ENCODE measurements at places on chromosomes 3 and 15.
A peak's percentile ranks its signal among the peaks of the same experiment; 100 is the strongest.

DNA sequence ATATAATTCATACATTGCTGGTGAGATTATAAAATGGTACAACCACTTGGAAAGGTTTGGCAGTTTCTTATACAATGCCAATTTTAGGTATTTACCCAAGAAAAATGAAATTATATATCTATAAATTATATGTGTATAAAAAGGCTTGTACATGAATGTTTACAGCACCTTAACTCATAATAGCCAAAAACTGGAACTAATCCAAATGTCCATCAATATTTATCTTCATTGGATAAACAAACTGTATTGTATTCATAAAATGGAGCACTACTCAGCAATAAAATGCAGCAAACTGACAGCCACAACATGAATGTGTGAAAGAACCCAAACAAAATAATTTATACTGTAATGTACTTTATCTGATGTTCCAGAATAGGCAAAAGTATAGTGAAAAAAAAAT is 33.6 kb upstream of the EIF5A2 start:
- DNase-seq: no peak

DNA sequence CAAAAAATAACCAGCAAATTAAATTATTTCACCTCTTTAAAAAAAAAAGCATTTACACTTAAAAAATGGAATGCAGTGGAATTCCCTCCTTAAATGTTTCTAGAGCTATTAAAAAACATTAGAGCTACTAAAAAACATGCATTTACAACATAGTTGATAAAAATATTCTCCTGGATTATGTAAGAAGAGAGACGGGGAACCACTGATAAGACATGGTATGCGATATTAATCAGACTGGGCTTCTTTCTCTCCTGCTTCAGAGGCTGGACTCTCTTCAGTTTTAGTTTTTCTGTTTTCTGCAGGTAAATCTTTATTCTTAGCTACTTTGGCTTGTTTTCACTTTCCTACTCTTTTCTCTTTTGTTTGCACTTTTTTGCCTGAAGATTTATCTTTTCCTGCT is 40.4 kb upstream of the WDR49 start:
- no peak for DNase-seq

GRCh38 chr15:66786708-66787488 is 84.9 kb downstream of the SMAD6 start:
- no peak for DNase-seq

GRCh38 chr3:62735510-62735909 is 139.7 kb downstream of the CADPS start:
- DNase-seq: no peak

DNA sequence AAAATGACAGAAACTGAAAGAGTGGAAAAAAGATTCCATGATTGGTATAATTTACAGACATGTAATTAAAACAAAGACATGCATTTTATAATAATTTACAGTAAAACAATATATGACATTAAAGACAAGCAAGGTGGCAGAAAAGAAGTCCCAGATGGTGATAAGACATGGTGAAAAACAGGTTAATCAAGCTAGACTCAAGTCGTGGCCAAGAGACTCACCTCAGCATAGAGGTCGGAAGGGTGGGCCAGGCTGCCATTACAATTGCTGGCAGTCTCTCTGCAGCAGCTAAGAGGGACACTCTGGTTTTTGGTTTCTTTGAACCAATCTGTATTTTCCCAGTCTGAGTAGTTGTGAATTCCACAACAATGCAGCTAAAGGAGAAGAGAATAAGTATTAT is 18.4 kb downstream of the TSPAN3 start:
- no peak for DNase-seq

DNA sequence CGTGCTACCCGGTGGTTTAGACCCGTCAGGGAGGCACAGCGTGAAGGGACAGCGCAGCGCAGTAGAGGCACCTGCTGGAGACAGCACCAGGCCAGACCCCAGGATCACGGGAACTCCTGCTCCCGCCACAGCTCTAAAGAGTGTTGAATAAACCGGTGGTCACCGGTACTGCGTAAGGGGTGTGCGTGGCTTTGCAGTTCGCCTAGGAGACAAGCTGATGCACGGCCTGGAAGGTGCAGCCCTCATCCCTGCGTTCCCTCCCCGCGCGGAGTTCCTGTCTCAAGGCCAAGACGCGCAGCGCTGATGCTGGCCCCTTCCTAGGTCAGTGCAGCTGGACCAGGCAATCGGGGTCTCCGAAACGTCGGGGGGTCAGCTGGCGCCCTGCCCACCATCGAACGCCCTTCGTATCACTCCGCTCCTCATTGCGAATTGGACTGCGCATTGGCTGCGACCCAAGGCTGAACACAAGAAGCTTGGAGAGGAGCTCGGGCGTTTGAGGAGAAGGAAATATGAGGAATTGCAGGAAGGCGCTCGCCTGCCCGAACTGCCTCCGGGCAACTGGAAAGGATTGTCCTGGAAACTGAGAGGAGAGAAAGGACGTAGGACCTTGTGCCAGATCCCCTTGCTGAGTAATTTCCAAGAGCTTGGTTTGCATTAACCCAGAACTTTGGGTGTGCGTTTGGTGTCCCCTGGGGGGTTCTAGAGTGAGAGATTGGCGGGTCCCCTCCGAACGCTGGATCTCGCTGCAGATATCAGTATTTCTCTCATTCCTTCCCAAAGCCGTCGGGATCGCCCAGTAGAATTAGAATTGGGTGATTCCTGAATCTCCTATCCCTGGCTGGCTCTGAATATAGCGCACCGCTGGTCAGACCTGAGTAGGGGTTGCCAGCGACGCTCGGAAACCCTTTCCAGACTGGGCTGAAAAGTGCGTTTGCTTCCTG is 2.3 kb upstream of the SOX14 start:
- DNase-seq: no peak

GRCh38 chr15:32838820-32839219 is 121.0 kb downstream of the GREM1 start:
- DNase-seq: peak; percentile 19

DNA sequence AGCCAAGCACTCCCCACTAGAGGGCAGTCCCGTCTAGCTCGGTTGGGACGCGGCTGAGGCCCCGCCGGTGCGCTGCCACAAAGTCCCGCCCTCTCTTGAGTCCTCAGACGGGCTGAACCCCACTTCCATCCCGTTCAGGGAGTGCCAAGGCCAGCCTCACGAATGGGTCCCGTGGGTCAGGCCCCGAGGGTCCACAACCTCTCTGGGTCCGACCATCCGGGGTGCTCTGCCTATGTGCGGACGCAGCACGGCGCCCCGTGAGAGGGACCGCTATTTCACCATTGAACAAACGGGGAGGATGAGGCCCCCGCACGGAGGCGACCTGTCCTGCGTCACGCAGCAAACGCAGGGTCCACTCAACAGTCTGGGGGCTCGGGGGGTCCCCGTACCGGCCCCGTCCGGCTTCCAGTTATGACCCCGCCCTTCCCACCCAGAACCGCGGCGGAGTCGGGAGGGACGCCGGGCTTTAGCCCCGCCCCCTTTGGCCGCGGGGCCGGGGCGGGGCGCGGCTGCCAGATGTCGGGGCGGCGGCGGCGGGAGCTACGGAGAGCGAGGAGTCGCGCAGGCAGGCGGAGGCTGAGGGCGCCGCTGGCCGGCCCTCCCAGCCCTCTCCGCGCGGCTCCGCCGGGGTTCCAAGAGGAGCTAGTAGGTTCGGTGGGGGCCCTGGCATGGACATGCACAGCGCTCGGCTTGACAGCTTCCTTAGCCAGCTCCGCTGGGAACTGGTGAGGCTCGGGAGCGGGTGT is at the start of gene INKA1:
INKA1 (plus strand) TSS at position 543 of the 746 bp plus-strand sequence; CDS start at position 675, 132 bp downstream.
- DNase-seq: peak; percentile 47

GRCh38 chr3:35746492-35746891 is 107.2 kb downstream of the ARPP21 start:
- DNase-seq: no peak

DNA sequence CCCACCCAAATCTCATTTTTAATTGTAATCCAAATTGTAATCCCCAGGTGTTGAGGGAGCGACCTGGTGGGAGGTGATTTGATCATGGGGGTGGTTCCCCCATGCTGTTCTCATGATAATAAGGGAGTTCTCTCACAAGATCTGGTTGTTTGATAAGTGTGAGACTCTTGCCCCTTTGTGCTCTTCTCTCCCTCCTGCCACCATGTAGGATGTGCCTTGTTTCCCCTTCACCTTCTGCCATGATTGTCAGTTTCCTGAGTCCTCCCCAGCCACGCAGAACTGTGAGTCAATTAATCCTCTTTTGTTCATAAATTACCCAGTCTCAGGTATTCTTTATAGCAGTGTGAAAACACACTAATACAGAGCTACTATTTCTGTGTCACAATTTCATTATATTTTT is 88.7 kb downstream of the NCEH1 start:
- DNase-seq: no peak

GRCh38 chr15:37135225-37135624 is 34.9 kb upstream of the MEIS2 start:
- peak; percentile 29 for DNase-seq

DNA sequence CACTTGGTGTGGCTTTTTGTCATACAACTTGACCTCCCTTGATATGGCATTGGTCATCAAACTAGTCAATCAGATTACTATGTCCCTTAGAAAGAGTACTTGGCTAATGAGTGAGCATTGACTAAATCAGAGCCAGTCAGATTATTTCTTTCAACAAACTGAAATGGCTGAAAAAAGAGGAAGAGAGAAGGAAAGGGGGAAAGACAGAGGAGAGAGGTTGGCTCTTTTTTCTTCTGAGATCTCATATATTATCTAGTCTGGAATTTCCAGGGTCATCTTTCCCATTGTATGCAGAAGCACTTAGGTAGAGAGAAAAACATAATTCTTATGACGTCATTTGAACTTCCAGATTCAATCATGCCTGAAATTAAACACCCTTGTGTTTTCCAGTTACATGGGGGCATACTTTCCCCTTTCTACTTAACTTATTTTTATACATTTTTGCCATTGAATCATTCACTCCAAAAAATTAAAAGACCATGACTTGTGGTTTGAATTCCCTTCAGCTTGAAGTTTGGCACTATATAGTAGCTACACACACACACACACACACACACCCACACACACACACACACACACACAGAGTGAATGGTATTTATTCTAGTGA is 387.8 kb downstream of the LSAMP start:
- no peak for DNase-seq

- DNase-seq: no peak
Measured at GRCh38 chr15:42742149-42742548, 5.2 kb upstream of the CDAN1 start.

GRCh38 chr3:144058713-144059112 is 87.1 kb downstream of the DIPK2A start:
- no peak for DNase-seq

- no peak for DNase-seq
Measured at GRCh38 chr15:58545307-58546065, 113.7 kb downstream of the LIPC start.

DNA sequence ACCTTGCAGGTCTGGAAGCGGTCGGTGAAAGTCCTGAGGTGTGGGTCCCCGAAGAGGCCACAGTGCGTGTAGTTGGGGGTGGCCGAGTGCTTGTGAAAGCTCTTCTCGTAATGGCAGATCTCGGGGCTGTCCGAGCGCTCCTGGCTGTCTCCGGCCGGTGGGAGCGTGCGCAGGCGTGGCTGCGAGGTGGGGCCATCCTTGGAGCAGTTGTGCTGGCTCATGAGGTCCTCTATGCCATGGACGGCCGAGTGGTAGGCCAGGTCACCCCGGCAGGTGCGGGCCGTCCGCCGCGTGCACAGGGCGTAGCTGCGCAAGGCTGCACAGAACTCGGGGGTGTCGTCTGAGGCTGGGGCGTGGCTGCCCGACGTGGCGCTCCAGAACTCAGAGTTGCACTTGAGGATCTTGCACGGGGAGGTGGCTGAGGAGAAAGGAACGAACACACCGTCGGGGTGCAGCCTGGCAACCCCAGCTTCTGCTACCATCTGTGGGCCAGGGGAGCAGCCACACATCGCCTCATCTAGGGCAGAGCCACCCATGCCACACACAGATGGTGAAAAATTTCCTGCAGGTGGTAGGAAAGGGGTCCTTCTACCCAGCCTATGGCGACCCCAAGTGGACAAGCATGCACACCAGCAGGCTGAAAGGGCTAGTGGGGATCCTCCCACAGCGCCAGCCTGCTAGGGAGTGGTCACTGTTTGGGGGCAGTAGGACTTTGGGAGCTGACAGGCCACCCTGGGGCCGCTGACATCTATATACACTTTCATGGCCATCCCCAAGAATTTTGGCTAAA is 36.7 kb downstream of the RGMA start:
- DNase-seq: no peak

DNA sequence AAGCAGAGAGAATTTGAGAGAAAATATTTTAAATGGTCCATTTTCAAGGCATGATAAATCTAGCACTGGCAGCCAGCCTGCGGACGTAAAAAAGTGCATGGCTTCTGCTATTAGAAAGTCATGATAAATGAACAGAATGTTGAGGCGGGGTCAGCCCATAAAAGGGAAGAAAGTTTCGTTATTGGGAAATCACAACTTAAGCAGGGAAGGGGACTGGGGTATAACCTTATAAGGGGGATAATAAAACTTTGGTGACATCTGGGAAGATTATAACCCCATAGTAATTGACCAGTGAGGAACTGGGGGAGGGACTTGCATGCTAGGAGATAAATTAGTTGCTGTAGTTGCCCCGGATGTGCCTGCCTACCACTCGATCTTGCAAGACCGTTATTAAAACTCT is 88.4 kb upstream of the PLSCR4 start:
- DNase-seq: no peak

- no peak for DNase-seq
Measured at GRCh38 chr15:58918239-58918638, 15.2 kb downstream of the SLTM start.

DNA sequence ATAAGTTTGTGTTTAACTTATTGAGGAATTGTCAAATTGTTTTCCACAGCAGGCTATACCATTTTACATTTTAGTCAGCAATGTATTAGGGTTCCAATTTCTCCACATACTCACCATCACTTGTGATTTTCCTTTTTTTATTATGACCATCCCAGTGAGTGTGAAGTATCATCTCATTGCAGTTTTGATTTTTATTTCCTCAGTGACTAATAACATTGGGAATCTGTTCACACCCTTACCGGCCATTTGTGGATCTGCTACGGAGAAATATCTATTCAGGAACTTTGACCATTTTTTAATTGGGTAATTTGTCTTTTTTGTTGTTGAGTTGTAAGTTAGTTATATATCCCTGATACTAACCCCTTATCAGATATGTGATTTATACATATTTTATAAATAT is 54.8 kb upstream of the LMCD1 start:
- DNase-seq: no peak

DNA sequence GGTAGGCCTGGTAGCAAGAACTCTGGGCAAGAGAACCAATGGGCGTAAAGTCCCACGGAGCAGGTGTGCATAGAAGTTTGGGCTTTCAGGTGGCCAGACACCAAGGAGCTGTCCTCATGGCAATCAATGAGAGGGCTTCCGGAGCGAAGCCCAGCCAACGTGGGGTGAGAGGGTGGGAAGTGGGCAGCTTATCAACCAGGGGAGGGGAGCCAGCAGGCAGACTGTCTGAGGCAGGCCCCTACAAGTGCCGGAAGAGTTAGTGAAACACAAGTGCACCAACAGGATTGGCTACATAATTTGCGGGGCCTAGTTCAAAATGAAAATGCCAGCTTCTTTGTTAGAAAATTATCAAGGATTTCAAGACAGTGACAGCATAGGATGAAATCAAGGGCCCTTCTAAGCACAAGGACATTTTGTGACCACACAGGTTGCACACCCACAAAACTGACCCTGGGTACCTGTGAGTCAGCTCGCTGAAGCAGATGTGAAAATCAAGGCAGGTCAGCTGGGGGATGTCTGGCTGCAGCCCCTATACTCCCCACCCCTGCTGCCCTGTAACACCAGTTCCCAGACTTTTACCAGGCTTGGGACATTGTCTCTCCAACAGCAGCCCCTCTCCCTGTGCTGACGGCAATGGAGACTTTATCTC is 102.1 kb upstream of the ETV5 start:
- DNase-seq: no peak

- no peak for DNase-seq
Measured at GRCh38 chr3:100865442-100865841, 127.8 kb downstream of the ABI3BP start.
